ENCODE measurements at places on chromosomes 13 and 19.

- DNase-seq: no peak
Observed at GRCh38 chr19:52987221-52987620, 24.5 kb upstream of the ZNF816 start.

GRCh38 chr19:17116996-17117702 is 41.6 kb downstream of the MYO9B start:
- DNase-seq: no peak

GRCh38 chr13:33799950-33800592 is 17.9 kb upstream of the RFC3 start:
- DNase-seq: no peak

DNA sequence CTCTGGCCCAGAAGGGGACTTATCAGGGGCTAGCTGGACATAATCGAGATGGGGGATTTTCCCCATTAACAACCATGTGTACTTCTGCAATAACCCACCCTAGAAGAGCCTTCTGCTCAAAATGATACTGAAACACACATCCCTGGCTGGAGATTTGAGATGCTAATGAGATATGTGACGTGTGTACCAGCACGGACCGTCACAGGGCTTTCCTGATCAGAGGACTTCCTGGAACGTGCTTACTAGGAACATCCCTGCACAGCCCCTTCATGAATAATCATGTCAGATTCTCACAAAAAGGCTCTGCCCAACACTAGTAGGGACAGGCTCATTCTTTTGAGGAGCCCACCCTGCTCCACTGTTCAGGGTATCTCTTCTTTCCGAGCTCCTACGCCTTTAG is 6.5 kb upstream of the ERVV-1 start:
- DNase-seq: no peak

DNA sequence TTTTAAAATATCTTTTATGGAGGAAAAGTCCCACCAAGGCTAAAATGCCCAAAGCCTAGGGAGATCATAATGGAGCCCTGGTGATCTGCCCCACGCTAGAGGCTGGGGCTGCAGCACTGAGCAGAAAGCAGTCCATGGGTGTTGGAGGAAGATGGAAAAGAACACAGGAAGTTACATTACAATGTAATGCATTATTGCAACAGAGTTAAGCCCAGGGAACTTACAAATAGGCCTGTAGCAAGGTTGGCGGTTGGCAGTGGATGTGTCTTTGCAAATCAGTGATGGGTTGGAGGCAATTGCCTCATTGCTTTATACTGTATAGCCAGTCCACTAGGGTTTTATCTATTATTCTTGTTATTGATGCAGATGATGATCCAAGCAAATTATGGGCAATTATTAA is 399.9 kb downstream of the NDFIP2 start:
- no peak for DNase-seq

- no peak for DNase-seq
Observed at GRCh38 chr13:23680845-23681669, 110.8 kb downstream of the TNFRSF19 start.

DNA sequence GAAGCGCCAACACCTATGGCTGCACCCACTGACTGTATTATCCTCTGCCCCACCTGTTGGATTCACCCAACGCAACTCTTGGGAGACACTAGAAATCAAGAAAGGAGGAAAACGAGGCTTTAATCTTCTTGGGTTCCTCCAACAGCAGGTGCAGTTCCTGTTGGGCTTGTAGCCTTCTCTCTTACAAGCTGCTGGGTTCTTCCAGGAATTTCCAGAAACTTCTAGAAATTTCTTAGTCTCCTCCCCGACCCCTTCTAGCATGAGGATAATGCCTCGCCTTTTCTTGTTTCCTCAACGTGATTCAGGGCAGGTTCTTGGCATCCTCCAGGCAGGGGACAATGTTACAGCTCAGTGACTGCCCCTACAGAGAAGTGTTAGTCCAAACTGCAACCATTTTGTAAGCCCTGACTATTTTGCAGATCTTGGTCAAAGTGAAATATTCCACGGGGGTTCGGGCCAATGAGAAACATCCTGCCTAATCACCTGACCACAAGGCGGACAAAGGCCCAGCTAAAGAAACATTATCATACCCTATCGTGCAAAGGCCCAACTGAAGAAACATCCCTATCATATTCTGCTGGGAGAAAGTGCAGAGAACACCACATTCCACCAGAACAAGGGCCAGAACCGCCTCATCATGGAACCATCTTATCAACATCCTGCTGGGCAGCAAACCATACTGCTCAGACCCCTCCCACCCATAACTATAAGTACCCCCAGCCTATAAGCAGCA is 614 bp upstream of the PNMA8A start:
- DNase-seq: no peak

DNA sequence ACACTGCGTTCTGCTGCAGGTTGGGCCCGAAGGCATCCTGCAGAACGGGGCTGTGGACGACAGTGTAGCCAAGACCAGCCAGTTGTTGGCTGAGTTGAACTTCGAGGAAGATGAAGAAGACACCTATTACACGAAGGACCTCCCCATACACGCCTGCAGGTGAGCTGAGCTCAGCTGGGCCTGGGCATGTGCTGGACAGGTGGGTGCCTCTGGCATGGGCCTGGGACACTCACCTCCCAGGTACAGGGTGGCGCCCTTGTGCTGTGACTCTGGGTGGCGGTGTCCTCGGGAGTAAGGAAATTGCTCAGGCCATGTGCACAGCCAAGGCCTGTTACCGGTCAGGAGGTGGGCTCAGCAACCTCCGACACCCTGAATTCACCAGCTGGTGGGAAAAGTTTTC is 14.2 kb downstream of the UPF1 start:
- no peak for DNase-seq

- no peak for DNase-seq
Observed at GRCh38 chr13:22107549-22107948, 436.7 kb downstream of the FGF9 start.

DNA sequence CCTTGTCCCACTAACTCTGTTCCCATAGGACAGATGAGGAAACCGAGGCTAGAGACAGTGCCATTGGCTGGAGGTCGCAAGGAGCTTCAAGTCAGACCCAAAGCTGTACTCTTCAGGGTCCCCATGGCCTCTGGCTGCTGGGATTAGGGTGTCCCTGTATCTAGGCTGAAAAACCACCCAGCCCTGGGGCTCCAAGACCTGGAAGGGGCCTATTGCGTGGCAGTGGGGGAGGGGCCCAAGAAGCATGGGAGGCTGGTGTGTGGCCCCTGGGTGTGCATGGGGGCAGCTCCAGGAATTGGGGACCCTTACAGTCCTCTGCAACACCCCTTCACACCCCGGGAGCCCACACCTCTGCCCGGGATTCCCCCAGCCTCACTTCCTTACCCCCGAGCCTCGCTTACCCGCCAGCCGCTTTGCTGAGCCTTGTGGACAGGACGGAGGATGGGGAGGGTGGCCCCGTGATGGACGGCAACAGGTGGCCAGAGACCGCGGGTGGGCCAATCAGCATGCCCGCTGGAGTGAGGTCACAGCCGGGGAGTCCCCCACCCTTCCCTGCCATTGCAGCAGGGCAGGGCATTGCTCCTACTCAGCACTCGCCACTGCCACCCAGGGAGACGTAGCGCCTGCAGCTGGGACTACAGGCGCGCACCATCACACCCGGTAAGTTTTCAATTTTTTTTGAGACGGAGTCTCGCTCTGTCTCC is at the start of gene JSRP1:
TSS of gene JSRP1 (minus strand) at position 436 of the 704 bp plus-strand sequence. CDS start 1,103 bp downstream, outside the sequence.
- no peak for DNase-seq

GRCh38 chr19:42469311-42470235 is 26.8 kb upstream of the CXCL17 start:
- no peak for DNase-seq

DNA sequence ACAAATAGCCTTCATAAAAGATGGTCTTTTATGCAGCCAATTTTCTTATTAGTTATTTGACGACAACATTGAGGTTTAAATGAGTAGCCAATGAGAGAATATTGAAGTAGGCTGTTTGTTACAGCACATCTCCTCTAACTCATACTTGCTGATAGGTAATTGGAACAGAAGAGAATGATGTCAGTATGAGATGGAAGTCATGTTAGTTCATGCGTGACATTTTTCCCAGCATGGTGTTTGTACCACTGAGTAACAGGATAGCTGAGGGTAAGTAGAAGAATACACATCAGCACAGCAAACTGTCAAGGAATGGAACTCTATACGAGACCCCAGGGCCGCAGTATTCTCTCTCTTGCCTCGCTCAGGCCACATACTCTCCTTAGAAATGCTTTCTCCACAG is 37.2 kb downstream of the COL4A2 start:
- DNase-seq: no peak

- DNase-seq: no peak
Observed at GRCh38 chr13:29840585-29840984, 9.8 kb downstream of the UBL3 start.

DNA sequence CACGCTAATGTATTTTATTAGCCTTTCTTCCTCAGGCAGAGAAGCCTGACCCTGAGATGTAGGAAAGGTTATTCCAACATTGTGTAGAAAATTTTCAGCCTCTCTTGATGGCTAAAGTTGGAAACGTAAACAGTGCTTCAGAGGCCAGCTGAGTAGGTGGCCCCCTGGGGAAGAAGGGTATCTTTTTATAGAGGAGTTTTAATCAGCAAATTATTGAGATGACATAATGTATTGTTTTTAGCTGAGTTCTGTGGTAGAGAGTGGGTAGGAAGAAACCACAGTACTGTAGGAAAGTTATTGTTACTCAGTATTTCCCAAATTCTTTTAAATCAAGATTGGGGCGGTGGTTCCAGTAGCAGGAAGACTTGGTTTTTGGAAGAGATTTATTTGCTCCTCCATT is 268.8 kb downstream of the DLEU7 start:
- DNase-seq: no peak

- no peak for DNase-seq
Observed at GRCh38 chr13:112456138-112457056, 80.2 kb downstream of the SPACA7 start.

DNA sequence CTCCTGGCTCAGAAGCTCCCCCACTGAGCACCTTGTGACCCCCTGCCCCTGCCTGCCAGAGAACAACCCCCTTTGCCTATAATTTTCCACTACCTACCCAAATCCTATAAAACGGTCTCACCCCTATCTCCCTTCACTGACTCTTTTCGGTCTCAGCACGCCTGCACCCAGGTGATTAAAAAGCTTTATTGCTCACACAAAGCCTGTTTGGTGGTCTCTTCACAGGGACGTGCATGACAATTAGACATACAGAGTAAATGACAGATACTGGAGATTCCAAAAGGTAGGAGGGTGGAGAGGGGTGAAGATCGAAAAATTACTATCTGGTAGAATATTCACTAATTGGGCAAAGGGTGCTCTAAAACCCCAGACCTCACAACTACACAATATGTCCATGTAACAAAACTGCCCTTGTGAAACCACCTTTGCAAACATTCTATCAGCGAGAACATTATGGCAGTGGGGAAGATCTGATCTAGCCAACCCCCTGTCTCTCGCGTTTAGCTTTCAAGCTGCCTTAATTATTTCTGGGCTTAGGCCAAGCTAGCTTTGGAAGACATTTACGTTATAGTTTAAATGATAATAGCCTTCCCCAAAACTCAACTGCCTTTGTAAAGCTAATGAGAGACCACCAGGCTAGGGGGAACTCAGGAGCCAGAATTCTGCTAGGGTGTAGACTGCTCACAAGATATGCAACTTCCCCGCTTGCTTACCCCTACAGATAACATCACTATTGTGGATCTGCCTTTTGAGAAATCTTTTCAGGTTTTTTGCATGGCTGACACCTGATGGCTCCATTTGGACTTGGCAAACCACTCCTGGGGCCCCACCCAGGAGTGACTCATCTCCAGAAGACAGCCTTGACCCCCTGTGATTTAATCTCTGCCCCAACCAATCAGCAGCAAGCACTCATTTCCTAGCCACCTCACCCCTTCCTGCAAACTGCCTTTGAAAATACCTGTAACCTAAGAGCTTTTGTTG is 1534.0 kb upstream of the SPRY2 start:
- no peak for DNase-seq

GRCh38 chr13:36553491-36553890 is 120.3 kb upstream of the SERTM1 start:
- DNase-seq: no peak

DNA sequence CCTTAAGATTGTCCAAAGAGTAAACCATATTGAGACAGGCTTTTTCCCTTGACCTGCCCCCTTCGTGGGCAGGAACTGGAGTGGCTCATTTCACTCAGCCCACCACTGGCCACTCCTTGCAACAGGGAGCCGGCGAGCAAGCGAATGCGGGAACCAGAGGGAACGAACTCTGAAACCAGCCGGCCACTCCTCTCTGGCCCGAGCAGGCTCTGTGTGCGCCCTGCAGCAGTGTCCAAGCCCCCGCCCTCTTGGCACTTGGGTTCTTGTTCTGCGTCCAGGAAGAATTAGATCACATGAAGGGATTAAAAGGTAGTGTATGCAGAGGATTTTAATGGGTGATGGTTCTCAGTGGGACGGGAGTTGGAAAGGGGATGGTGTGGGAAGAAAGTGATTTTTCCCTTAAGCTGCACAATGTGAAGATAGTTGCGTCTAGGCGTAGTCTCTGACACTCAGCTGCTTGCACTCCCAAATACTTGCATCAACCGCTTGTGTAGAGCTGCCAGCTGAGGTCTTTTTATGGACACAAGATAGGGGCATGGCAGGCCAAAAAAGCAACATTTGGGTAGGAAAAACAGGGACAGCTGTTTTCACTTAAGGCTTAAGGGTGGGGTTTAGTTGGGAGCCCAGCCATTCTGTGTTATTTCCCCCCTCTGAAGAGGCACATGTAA is 1209.7 kb upstream of the PCDH20 start:
- no peak for DNase-seq

DNA sequence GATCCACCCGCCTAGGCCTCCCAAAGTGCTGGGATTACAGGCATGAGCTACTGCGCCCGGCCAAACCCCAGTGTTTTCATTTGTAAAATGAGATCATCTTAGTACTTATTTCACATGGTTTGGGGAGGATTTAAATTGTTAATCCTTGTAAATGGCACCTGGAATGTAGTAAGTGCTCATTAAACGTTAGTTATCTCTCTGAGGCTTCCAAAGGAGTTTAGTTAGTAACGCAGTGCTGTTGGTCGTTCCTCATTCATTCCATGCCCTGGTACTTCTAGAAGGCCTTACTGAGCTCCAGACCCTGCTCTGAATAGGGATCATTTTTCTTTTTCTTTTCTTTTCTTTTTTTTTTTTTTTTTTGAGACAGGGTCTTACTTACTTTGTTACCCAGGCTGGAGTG is 5.2 kb downstream of the CPT1C start:
- DNase-seq: no peak

DNA sequence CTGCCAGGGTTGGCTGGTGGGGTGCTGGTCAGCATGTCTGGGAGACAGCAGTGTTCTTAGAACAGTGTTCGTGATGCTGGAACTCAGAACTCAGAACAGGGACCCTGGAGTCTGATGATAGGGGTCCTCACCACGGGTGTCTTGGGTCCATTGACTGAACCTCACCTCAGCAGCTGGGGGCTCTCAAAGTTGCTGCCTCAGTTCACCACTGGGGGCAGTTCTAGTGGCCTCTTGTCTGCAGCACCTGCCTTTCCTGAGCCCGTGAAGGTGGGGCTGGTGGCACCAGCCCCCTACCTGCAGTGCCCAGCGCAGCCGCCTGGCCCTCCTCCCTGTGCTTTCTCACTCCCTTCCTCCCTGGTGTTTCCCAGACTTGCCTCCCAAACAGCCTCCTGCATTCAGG is 28.5 kb downstream of the SAFB start:
- no peak for DNase-seq

GRCh38 chr13:30153545-30154426 is 153.6 kb downstream of the KATNAL1 start:
- no peak for DNase-seq

GRCh38 chr19:18112989-18113478 is 15.5 kb downstream of the MAST3 start:
- DNase-seq: peak; percentile 83

GRCh38 chr13:65834897-65835296 is 1395.2 kb downstream of the PCDH9 start:
- no peak for DNase-seq
